Pancreas (tissue), 10 donors: ENCODE measurements at places on chromosomes 4 and X. TPM values are rescaled to one million over a fixed set of nuclear protein-coding genes. Genes with fewer than 3 reads are reported as not detected.

DNA sequence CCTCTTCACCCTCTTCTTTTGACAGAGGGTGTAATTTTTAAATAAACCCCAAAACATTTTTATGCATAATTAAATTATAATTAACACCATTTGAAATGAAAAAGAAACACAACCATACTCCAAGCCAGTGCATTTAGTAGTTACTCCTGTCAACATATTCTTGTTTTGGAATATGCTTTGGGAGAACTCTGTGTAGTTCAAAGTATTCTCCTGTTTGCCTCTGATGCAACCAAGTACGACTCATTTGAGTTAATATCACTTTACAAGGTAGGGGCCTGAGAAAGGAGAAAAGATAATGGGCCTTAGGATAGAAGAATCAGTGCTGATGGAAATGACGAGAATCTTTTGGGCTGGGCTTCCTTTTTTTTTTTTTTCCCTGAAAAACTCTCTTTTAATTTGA, 2.7 kb downstream of the PTPN13 start:
- no peak for DNase-seq
- peaks cover 6% of the 10 kb centered on the region for H3K4me1 ChIP-seq
- no peak overlapping the region for H3K4me3 ChIP-seq
- H3K27ac ChIP-seq: no peak overlapping the region

- H3K27me3 ChIP-seq: no peaks in the 10 kb centered on the region
- H3K36me3 ChIP-seq: no peaks in the 10 kb centered on the region
- DNase-seq: no peak
- H3K4me1 ChIP-seq: no peaks in the 10 kb centered on the region
- H3K4me3 ChIP-seq: no peak overlapping the region
These were observed 343.0 kb upstream of the CPEB2 start for GRCh38 chr4:14659286-14659685.

DNA sequence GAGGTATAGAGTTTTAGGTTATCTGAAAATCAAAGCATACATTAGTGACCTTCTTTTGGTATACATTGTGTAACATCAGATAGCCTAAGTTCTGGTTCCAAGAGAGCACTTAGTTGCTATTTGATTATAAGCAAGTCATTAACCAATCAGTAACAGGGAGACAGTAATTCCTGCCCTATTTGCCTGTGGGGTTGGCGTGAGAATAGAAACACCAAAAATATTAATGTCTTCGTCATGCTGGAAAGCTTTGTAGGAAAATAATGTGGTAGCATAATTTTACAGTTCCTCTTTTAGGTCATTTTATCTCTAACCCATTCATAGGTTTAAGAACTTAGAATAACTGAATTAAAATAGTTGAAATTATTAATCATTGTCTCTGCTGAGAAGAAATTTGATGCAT, 37.8 kb downstream of the NPNT start:
- H3K4me1 ChIP-seq: no peaks in the 10 kb centered on the region
- no peaks in the 10 kb centered on the region for H3K36me3 ChIP-seq
- H3K4me3 ChIP-seq: no peak overlapping the region
- no peak for DNase-seq
- H3K27me3 ChIP-seq: no peaks in the 10 kb centered on the region

- no peak for DNase-seq
- peaks cover 4% of the 10 kb centered on the region for H3K27me3 ChIP-seq
- H3K36me3 ChIP-seq: no peaks in the 10 kb centered on the region
These were observed 9.9 kb downstream of the ZNF157 start for GRCh38 chrX:47380268-47380667.

DNA sequence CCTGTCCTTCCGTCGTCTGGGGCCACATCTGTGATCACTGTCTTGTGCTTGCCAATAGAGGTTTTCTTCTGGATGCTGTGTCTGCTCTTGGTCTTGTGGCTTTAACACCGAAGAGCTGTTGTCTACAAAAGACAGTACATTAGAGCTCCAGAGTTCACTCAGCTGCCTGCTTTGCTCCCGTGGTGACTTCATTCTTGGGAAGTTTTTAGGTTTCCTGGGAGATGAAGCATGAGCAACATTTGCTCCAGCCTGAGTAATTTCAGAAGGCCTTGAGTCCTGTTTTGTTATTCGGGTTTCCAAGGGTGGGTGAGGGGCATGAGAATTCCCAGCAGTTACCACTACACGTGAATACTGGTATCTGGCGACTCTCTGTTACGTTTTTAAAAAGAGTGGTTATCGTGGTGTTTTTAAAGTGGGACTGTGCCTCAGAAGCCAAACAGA, 189.2 kb downstream of the SHROOM3 start:
- no peaks in the 10 kb centered on the region for H3K36me3 ChIP-seq

- H3K4me3 ChIP-seq: no peak overlapping the region
- no peak for DNase-seq
- no peaks in the 10 kb centered on the region for H3K36me3 ChIP-seq
- H3K27ac ChIP-seq: no peak overlapping the region
- no peaks in the 10 kb centered on the region for H3K27me3 ChIP-seq
These were observed 104.8 kb downstream of the ATP11C start for GRCh38 chrX:139828033-139828432.

GRCh38 chrX:1592470-1593142, 1.2 kb downstream of the AKAP17A start:
- H3K27me3 ChIP-seq: no peaks in the 10 kb centered on the region
- H3K27ac ChIP-seq: no peak overlapping the region
- H3K4me1 ChIP-seq: no peaks in the 10 kb centered on the region
- DNase-seq: no peak
- H3K4me3 ChIP-seq: peak overlapping the region; percentile 66

LIN54 gene
- total RNA-seq: 4.2 TPM
